ENCODE measurements at places on chromosomes 6 and 20.

DNA sequence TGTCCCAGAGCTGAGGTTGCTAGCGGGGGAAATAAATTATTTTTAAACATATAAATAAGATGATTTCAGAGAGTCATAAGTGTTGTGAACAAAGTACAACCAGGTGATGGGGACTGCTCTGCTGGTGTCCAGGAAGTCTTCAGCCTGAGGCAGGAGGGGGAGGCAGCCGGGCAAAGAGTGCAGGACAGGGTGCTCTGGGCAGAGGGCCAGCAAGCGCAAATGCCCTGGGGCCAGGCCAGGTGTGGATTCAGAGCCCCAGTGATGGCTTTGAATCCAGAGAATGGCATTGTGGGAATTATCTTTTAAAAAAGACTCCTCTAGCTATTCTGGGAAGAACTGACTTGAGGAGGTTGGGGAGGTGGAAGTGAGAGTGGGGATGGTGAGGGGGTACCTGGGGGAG, 1.6 kb downstream of the CLPSL1 start:
- DNase-seq = no peak

GRCh38 chr6:150735341-150735851, 130.1 kb upstream of the MTHFD1L start:
- no peak for DNase-seq

- DNase-seq = no peak
These were observed 129.1 kb downstream of the TNFRSF21 start for GRCh38 chr6:47180633-47181032.

DNA sequence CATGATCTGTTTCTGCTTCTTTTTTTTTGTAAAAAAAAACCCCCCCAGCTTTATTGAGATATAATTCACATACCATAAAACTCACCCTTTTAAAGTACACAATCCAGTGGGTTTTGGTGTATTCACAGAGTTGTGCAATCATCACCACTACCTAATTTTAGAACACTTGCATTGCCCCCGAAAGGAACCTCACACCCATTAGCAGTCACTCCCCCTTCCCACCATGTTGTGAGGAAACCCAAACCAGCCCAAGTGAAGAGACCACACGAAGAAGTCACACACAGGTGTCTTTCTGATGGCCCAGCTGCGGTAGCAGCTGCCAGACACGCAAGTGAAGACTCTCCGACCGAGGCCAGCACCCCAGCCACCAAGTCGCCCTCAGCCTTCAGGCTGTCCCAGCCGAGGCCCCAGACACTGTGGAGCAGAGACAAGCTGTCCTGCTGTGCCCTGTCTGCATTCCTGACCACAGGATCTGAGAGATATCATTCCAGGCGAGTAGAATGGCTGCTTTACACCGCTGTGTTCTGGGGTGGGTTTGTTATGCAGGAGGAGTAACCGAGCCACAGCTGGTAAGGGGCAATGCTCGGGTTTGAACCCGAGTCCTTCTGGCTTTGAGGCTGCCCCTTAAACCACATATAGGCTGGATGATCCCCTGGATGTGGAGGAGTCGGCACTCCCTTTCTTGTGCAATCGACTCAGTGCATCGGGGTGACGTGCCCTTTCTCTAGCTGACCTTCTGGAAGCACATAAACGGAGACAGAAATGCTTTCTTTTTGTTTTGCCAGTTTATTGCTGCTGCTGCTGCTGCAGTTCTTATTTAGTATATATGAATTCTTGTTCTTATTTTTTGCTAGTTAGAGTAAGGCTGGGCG, 59.1 kb upstream of the PTPN1 start:
- DNase-seq = no peak

- DNase-seq = no peak
These were observed 39.0 kb downstream of the CD40 start for GRCh38 chr20:46157076-46157592.

DNA sequence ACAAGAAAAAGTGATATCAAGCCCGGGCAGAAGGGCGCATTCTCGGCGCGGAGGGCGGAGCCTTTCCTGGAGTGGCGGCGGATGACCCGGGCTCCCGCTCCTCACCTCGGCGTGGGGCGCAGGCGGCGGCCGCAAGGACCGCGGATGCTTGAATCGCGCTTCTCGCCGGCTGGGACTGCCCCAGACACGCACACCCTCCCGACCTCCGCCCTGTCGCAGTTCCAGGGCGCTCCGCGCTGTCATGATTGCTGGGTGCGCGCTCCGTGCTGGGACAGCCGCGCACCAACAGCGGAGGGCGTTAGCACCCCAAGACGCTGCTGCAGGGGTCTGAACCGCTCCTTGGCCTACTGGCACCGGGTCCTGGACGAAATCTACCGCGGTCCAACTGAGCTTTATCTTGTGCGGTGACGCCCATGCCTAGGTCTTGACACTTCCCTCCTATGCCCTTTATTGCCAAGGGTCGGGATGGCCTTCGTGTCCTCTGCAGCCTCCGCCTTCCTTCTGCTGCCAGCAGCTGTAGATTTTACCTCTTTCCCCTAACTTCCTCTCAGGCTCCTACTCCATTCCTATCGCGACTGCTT, 43.3 kb downstream of the IRAK1BP1 start:
- no peak for DNase-seq

DNA sequence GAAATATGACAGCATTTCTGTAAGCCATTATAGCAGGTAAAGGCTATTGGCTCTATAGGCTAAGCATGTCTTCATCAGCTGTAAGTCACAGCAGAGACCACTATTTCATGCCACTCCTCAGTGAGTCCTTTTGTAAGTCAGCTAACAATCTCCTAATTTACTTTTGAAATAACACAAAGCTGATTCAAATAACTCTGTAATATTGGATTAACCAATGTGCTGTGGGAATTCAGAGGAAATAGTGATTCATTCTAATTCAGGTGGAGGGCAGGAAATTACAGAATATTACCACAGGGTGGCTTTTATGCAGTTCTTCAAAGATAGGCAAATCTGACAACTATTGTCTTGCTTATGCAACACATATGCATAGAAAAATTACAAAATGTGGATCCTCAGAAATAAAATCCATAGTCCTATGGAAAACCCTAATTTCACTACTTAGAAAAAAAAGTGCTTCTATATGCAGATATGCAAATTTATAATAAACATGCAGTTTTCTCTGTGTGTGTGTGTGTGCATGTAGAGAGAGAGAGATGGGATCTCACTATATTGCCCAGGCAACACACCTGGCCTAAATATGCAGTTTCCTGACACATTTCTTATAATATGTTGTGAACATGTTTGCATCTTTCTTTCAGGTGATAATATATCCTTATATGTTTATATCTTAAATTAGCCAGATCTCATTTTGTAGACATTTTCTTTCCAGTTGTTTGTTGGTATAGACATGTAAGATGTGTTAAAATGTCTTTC, 4.8 kb upstream of the SMIM28 start:
- DNase-seq = no peak

- DNase-seq = no peak
These were observed 6.1 kb upstream of the LEMD2 start for GRCh38 chr6:33794910-33795623.

GRCh38 chr6:113185299-113185698, 671.8 kb upstream of the MARCKS start:
- DNase-seq = no peak

- no peak for DNase-seq
These were observed 7.2 kb downstream of the FAM120B start for GRCh38 chr6:170313716-170314295.

DNA sequence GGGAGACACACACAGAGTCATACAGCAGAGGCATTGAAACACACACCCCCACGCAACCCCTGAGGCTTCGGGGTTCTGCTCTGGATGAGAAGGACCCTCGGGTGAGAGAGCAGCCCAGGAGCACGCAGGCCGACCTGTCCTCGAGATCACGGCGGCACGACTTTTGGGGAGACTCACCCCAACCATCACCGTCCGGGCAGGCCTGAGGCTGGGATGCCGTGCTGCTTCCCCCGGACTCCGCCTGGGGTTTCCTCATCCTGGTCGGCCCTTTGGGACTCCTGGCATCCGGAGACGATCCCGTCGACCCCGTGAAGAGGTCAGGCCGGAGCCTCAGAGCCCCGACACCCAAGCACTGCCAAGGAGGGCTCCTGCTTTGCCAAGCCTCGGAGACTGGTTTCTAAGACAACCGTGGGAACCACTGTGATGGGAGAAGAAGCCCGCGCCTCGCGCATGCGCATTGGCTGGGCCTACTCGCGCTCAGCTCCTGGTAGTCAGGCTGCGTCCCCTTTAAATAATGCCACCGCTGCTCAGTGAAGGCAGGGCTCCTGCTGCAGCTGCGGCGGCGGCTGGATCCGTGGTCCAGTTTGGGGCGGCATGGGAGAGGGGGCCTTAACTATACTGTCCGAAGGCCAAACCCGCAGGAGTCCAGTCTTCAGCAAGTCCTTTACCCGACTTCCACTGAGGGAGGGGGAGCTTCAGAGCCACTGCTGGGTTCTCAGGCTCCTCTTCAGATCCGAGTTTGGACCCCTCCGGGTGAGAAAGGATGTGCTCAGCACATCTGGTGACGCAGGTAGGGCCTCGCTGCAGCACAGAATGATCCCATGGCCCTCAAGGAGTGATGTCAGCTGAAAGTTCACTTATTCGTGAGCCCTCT, 171.4 kb upstream of the ZNF337 start:
- no peak for DNase-seq

GRCh38 chr6:90467546-90467945, 119.3 kb downstream of the MAP3K7 start:
- no peak for DNase-seq

DNA sequence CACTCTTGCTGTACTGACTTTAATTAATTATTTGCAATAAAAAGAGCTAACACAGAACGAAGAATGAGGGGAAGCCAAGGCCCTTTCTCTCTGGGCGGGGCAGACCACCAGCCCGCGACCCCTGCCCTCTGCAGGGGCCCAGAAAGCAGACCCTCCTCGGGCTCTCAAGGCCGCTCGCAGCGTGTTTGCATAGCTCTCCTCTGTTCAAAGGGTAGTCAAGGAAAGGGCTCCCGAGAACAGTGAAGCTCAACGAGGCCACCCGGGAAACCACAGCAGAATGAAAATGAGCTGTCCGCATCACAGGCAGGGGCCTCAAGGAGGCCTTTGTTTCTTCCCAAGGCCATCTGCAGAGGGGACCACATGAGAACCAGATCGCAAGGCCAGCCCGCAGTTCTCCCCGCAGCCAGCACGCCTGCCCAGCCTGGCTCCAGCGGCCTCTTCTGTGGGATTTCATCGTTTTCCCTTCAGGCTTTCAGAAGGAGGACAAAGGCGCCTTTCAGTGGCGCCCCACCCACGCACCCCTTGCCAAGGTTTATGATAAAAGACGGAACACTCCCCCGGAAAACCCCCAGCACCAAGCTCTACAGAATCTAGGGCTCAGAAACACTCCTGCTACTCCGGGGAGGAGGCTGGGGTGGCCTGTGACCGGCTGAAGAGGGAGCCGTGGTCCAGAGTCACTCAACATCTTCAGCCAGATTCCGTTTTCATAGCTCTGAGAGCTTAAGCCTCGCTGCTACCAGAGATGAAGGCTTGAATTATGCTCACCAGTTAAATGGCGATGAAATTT, 25.3 kb downstream of the ACSS1 start:
- no peak for DNase-seq

DNA sequence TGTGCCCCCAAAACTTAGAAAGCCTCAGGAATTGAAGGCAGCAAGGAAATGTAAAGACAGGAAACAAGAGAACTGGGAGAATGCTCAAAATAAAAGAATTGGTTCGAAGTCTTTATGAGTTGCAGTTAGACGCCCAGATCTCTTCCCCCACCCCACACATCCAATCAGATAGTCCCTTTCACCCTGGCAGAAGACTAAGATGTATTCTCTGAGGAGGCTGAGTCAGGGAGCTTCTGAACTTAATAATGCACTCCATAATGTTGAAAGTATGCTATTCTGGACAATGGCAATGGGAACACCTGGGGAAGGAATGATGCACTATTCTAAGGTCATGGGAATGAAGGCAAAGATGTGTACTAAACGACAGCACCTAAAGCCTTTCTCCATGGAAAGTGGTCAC, 173.6 kb downstream of the MTFR2 start:
- no peak for DNase-seq

DNA sequence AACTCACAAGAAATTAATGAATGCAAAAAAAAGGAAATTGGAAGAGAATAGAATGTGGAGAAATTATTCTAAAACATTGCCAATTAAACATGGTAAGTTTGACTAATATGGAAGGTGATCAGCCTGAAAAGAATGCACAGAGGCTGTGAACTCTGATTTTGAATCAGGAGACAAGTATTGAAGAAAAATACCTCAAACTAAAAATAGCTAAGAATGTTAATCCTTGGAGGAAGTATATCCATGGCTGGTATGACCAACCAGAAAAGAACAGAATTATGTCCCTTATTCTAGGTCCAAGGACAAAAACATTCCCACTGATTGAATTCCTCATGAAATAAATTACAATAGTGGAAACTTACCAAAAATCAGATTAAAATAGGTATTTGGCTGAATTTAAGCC, 7.3 kb upstream of the RIMS1 start:
- no peak for DNase-seq

DNA sequence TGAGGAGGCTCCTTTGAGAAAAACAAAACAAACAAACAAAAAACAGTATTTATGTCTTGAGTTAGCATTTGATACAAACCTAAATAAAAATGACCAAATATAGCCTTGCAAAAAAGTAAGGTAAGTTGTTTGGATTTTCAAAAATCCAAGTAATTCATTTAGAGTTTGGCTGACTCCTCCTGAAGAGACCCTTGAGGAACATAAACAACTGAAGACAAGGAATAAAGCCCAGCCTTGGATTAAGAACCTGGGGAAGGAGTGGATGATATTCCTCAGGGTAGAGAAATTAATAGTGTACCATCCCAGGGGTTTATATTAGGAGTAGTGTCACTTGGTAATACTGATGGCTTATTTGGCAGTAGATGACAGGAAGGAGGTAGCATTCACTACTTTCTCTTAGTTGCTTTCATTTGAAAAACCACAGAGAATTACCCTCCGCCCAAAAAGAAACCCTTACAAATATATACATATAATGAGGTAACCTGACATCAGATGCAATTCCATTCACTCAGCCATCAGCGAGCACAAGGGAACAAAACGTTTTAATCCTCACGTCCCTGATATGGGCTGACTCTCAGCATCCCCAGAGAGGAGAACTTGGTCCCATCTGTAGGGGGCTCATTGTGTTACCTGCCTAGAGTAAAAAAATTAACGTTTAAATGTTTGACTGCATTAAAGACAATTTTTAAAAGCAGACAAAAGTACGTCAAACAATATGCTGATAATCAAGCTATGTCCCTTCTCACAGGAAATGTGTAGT, 57.0 kb downstream of the SOBP start:
- DNase-seq = no peak

- no peak for DNase-seq
These were observed 13.4 kb upstream of the TBC1D20 start for GRCh38 chr20:475463-476357.

GRCh38 chr6:168427184-168427583, 13.8 kb upstream of the SMOC2 start:
- no peak for DNase-seq

All from kidney epithelial cell (primary cell).